ENCODE measurements at places on chromosomes 3 and 15.

GRCh38 chr3:15645740-15646501 lies 44.4 kb downstream of the BTD start:
- no peak for DNase-seq

GRCh38 chr3:102233881-102234280 lies 200.9 kb upstream of the ZPLD1 start:
- no peak for DNase-seq

- DNase-seq: no peak
These were observed 33.3 kb downstream of the PLD1 start for GRCh38 chr3:171776839-171777583.

DNA sequence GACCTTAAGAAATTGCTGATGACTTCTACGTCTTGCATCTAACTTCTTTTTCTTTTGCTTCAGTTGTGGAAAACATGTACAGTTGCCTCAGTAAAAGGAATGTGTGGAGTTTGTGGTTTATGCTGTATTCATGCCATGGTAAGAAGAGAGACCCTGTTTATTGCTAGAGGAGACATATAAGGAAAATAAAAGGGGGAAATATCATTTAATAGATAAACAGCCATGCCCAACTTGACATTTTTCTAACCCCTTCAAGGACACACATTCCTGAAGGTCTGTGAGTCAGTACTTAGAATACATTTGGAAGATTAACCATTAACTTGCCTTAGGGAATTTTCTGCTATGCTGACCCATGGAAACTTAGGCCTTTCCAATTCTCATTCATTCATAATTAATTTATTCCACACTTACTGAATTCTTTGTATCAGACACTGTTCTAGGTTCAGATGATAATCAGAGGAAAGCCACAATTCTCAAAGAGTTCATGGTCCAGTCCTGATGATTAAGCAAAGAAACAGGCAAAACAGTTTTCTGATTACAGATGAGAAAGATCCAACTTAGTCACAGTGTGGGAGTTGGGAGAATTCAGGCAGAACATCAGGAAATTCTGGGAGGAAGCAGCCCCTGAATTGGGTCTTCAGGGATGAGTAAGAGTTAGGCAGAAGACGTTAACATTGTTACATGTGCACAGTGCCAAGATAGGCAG lies 329.8 kb upstream of the RASGRP1 start:
- DNase-seq: no peak

- DNase-seq: no peak
These were observed 15.4 kb downstream of the BCL2L10 start for GRCh38 chr15:52097180-52097579.

GRCh38 chr3:1007866-1008265 lies 85.0 kb upstream of the CNTN6 start:
- no peak for DNase-seq

GRCh38 chr3:37945807-37946530 lies 44.6 kb upstream of the VILL start:
- DNase-seq: no peak

GRCh38 chr3:72258361-72259141 lies 473.6 kb upstream of the PROK2 start:
- DNase-seq: no peak

DNA sequence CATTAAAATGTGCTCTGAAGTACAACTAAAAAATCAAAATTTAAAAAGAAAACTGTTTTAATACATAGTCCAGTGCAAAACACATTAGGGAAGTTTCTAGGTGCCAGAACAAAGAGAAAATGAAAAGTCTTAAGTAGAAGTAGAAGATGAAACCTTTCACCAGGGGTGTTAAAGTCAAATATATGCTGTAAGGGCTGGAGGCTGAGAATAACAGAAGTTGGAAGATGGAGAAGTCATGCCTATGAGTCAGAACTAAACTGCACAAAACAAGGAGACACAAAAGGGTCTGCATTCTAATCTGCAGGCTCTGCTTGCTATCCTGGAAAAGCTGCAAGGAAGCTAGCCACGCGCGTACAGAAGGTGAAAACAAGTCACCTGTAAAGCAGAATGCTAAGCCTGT lies 48.7 kb upstream of the CPB1 start:
- DNase-seq: no peak

DNA sequence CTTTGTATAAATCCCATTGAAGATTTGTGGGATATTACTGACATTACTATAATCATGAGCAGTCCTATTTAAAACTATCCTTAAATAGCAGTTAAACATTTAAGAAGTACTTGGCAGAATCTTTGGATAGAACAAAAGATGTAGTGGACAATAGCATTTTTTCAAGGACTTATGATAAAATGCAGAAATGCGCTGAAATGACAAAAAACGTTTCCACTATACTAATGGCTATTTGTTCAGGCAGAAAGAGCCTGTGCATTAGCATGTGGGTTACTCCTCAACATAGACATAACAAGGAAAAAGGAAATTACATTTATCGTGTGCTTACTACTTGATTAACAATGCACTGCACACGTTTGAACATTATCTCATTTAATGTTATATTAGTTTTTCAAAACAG lies 80.7 kb downstream of the GADL1 start:
- no peak for DNase-seq

GRCh38 chr3:73024836-73025235 lies 28.2 kb downstream of the PPP4R2 start:
- no peak for DNase-seq

- no peak for DNase-seq
These were observed 44.6 kb upstream of the FILIP1L start for GRCh38 chr3:100158918-100159330.

GRCh38 chr3:67809370-67809935 lies 155.0 kb upstream of the SUCLG2 start:
- no peak for DNase-seq

DNA sequence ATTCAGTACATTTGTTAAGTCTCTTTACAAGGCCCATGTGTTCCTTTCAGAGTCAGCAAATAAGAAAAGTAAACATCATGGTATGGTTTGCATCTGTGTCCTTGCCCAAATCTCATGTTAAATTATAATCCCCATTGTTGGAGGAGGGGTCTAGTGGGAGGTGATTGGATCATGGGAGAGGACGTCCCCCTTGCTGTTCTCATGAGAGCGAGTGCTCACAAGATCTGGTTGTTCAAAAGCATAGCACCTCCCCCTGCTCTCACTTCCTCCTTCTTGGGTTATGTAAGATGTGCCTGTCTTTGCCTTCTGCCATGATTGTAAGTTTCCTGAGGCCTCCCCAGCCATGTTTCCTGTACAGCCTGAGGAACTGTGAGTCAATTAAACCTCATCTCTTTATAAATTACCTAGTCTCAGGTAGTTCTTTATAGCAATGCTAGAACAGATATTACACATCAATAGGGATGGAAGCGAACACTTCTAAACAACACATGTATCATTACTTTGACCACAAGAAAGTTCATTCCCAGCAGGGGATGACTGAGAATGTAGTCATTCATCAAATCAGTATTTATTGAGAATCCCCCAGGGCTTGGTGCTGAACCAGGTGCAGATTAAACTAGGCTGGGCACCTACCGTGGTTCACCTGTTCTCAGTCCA lies 4.1 kb downstream of the EFCAB12 start:
- DNase-seq: no peak

GRCh38 chr3:49647741-49648140 lies 26.4 kb upstream of the APEH start:
- no peak for DNase-seq

- DNase-seq: no peak
These were observed 134.3 kb downstream of the VGLL4 start for GRCh38 chr3:11509173-11510000.

- DNase-seq: no peak
These were observed 57.6 kb downstream of the CYP19A1 start for GRCh38 chr15:51280838-51281237.

DNA sequence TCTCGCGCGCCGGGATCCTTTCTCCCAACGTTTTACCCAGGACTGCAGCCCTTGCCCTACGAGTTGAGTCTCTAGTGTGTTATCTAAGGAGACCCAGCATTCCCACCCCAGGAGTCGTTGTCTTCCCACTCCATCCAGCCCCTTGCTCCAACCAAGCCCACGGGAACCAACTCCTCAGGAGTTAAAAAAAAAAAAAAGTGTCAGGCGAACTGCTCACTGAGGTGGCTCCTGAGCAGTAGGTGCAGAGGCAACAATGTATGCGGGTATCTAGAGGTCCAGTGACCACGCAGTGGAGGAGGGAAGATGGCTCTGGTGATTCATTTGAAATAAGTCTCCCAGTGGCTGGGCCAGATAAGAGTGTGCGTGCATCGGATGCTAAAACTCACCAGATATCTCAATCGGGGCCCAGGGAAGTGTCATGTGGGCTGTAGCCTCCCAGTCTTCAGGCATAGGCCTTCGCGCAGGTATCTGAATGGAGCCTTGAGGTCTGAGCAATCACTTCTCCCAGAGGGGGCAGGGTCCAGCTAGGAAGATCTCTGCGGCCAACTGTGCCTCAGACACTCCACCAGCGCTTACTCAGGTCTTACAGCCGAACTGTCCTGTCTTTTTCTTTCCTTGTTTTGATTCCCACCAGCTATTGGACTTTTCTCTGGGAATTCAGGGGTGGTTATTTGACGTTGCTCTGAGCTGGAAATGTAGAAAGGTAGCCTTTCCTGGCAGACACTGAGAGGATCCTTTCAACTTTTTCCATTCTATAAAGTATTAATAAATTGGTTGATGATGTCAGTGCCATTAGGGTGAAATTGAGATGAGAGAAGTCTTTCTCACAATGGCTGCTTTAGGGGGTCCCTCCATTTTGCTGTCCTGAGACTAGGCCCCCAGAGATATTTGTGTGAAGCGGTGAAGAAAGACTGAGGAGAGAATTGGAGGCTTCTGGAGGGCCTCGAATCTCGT lies 21.0 kb downstream of the ZIC4 start:
- DNase-seq: no peak

- DNase-seq: no peak
These were observed 491.0 kb downstream of the ROBO2 start for GRCh38 chr3:77530870-77531269.

- DNase-seq: no peak
These were observed 28.1 kb upstream of the CTDSPL start for GRCh38 chr3:37833302-37834186.

GRCh38 chr3:18872466-18872865 lies 275.8 kb upstream of the KCNH8 start:
- DNase-seq: no peak

DNA sequence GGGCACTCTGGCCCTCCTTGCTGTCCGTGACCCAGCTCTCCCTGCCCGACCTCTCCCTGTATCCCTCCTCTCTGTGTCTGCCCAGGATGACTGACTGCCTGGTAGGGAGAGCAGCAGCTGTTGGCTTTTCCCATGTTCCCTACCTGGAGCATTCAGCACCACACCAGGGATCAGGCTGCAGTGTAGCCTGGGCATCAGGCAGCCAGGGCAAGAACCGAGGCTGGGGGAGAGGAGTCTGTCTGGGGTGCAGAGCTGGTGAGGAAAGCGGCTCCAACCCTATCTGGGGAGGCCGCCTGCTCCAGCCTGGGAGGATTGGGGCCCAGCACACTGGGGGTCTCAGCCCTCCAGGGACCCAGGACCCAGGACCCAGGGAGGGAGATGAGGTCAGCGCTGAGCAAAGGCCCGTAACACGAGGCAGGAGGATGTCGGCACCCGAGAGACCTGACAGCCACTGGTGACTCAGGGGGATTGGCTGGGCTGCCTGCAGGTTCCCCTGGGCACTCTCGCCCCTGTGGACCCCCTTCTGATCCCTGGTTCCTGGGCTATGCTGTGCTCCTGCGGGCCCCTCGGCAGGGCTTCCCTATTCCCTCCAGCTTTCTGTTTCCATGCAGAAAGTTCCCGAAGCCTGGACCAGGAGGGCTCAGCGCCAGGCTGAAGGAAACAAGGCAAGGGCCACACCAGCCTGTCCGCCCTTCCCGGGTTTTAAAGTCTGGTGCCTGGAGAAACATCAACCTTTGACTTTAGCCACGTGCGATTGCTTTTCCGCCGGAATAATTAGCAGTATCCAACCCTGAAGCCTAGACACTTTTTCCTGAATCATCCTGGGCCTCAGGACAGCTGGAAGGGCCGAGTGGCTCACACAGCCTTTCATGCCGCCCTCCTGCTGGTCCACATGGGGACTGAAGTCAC lies 128.2 kb upstream of the MEF2A start:
- DNase-seq: no peak

GRCh38 chr15:45544266-45545023 lies 21.9 kb upstream of the SLC30A4 start:
- no peak for DNase-seq

GRCh38 chr3:133842158-133842557 lies 36.5 kb downstream of the SRPRB start:
- no peak for DNase-seq

DNA sequence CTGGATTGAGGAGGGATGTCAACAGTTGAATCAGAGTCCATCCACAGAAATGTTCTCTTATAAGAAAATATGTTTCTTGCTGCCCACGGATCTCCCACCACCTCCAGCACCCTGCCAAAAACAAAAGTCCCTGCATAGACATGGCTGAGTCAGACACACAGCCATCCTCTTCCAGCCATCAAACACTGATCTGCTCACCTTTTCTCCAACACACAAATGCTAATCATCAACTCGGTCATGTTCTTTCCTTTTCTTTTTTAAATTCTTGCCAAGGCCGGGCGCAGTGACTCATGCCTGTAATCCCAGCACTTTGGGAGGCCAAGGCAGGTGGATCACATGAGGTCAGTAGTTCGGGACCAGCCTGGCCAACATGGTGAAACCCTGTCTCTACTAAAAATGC lies 110.7 kb upstream of the IL12A start:
- DNase-seq: no peak
